ENCODE measurements at places on chromosomes 5 and 9. TPM values are rescaled to one million over a fixed set of nuclear protein-coding genes. Genes with fewer than 3 reads are reported as not detected.

GALNT10 gene
- total RNA-seq: 20.6 TPM

LCN1 gene
- not detected for total RNA-seq

CER1 gene
- total RNA-seq: not detected

PCDHGA6 gene
- total RNA-seq: 0.80 TPM

STPG3 gene
- total RNA-seq: not detected

SERF1A gene
- total RNA-seq: 22.3 TPM

ALDH1A1 gene
- 188 TPM for total RNA-seq

CDC20B gene
- total RNA-seq: not detected

PRLR gene
- 5.7 TPM for total RNA-seq

PHF24 gene
- total RNA-seq: 0.29 TPM

MUSK gene
- not detected for total RNA-seq

COL27A1 gene
- 162 TPM for total RNA-seq

TAL2 gene
- total RNA-seq: 2.2 TPM

DCANP1 gene
- total RNA-seq: not detected

TMEM174 gene
- not detected for total RNA-seq

DEPDC1B gene
- 38.5 TPM for total RNA-seq

BAAT gene
- total RNA-seq: 0.36 TPM

CRB2 gene
- 7.1 TPM for total RNA-seq

PALM2AKAP2 gene
- 0.74 TPM for total RNA-seq

IL5 gene
- total RNA-seq: not detected

PCDHGA11 gene
- 3.3 TPM for total RNA-seq

ZNG1E gene
- total RNA-seq: 41.6 TPM

SRP19 gene
- total RNA-seq: 62.0 TPM

GRXCR2 gene
- total RNA-seq: not detected

FAXDC2 gene
- 14.8 TPM for total RNA-seq

GFI1B gene
- total RNA-seq: not detected

RAB24 gene
- total RNA-seq: 26.9 TPM

MYMK gene
- not detected for total RNA-seq

AGXT2 gene
- total RNA-seq: not detected

PDGFRB gene
- 1.2 TPM for total RNA-seq

C5orf46 gene
- total RNA-seq: not detected

TLN1 gene
- total RNA-seq: 136 TPM

CMBL gene
- 10.0 TPM for total RNA-seq

STOML2 gene
- 121 TPM for total RNA-seq

PLAC8L1 gene
- 2.0 TPM for total RNA-seq

FAM221B gene
- total RNA-seq: not detected

SREK1IP1 gene
- total RNA-seq: 26.5 TPM

ANGPTL2 gene
- total RNA-seq: 5.3 TPM

ACSL6 gene
- 0.36 TPM for total RNA-seq

IL13 gene
- total RNA-seq: not detected

NSMF gene
- total RNA-seq: 57.4 TPM

CNTLN gene
- total RNA-seq: 7.8 TPM

ENHO gene
- 4.5 TPM for total RNA-seq

CAMK4 gene
- 2.1 TPM for total RNA-seq

CARD9 gene
- 1.6 TPM for total RNA-seq

NXNL2 gene
- total RNA-seq: 0.31 TPM

ANKRD31 gene
- total RNA-seq: 0.55 TPM

Data from progenitor cell of endocrine pancreas (in vitro differentiated cells).